ENCODE measurements at places on chromosomes 1 and 21.

DNA sequence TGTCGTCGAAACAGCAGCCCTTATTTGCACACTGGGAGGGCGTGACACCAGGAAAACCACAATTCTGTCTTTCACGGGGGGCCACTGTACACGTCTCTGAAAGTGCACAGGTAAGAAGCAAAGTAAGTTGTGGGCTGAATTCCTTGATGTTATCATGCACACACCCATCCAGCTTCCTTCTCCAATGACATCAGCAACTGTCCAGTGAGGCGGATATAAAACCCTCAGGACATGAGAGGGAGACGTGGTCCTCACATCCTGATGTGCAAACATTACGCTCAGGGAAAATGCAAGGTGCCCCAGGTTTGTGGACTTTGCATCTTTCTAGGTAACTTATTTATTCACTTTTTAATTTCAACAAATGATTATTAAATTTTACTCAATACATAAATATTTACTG, 3.0 kb downstream of the TFF1 start:
- no peak for DNase-seq

DNA sequence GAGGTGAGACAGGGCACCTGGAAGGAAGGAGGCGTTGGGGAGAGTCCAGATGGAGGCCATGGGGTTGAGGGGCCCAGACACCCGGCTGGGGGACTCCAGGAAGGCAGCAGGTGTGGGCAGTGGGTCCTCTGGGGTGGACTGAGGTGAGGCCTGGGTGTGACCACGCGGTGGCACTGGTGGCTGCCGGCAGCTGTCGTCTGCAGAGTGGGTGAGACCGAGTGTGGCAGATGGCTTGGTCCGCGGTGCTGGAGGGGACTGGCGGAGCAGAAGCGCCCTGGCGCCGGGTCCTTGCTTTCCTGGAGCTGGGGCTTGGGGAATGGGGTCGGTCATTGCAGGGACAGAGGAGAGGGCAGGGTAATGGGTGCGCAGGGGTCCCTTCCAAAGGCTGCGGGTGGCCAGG, 12.5 kb downstream of the AGRN start:
- DNase-seq: peak; percentile 54

GRCh38 chr1:22737374-22738068, 26.9 kb downstream of the EPHB2 start:
- no peak for DNase-seq

DNA sequence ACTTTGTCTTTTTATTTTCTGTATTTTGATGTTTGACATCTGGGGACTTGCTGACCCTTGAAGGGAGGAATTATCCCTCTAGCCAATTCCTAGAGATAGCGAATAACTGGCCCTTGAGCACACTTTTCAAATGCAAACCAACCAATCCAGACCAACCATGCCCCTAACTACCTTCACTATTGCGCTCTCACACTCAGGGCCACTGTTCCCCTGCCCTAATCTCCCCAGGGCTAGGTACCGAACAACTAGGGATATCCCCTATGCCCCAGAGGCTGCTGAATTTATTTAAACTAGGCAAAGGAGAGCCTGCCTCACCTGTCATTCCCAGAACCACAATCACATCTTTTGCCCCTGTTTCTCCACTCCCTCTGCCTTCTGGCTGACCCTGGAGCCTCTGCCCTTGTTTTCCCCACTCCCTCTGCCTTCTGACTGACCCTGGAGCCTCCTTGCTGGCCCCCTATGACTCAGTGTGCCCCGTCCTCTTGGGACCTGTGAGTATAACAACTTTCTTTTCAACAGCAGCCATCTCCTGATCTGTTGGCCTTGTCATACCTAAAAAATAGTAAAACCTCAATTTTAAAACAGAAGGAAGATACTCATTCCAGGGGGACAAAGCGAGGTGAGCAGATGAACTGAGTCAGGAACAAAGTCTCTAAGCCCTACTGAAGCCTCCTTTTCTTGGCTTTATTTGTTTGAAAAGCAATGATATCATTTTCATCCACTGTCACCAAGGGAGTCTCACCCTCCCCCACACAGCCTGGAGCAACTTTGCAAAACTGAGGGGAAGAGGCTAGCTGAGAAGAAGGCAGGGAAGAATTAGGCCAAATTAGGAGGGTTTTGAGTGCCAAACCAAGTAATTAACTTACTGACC, 115.5 kb downstream of the NMNAT2 start:
- no peak for DNase-seq

GRCh38 chr21:42238185-42238934, 19.4 kb downstream of the ABCG1 start:
- peak; percentile 4 for DNase-seq

DNA sequence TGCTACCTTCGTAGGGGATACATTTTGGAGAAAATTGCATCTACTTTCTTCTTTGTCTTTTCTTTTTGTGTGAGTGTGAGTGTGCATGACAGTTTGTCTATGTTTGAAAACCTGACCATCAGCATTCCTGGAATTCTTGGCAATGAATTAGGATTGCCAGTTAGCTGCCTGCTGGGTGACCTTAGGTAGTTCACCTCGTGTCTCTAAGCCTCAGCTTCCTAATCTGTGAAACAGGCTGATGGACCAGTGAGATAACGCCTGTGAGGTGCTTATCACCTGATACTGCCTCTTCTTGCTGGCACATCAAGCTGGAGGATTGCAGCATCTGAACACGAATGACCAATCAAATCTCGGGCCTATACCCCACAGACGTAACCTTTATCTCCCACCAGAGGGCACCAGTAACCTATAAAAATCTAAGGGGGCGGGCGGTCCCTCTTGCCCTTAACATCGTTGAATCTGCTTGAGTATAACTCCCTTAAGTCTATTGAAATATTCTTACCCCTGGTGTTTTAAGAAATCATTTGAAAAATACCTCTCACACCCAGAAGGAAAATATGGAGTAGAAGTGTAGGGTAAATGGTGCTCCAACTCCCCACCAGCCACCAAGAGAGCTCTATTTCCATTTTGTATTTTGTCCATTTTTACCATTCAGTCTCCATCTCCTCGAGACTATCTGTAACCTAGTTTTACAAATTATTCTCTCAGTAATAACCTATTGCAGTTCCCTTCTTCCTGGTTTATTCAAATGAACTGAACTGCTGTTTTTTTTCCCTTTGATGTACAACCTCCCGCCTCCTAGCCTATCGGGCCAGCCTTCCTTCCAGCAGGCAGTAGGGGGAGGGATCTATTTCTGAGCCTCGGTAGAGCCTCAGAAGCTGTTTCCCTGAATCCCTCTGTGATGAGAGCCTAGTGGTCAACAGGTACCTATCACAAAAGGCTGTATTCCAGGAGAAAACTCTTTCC, 49.7 kb downstream of the MDM4 start:
- DNase-seq: peak; percentile 58

DNA sequence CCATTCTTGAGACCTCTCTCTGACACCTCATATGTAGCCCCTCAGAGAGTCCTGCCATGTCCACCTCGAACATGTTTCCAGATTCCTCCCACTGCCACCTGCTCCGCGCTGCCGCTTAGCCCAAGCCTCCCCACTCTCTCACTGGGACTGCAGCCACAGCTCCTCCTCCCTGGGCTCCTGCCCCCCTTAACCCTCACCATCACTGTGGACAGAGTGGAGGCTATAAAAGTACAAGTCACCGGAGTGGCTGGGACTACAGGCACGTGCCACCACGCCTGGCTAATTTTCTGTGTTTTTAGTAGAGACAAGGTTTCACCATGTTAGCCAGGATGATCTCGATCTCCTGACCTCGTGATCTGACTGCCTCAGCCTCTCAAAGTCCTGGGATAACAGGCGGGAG, 77.0 kb downstream of the VWA5B1 start:
- no peak for DNase-seq
